ENCODE measurements at places on chromosomes 7 and 10. TPM values are rescaled to one million over a fixed set of nuclear protein-coding genes. Genes with fewer than 3 reads are reported as not detected.

The ZNF365 gene
- not detected for total RNA-seq

The SPDYE2B gene
- total RNA-seq, result not detected

The NME8 gene
- total RNA-seq, result not detected

The C10orf62 gene
- not detected for total RNA-seq

All from subcutaneous preadipocyte (primary cell).